Urothelium cell line (cell line): ENCODE measurements at places on chromosomes 2 and 18.

DNA sequence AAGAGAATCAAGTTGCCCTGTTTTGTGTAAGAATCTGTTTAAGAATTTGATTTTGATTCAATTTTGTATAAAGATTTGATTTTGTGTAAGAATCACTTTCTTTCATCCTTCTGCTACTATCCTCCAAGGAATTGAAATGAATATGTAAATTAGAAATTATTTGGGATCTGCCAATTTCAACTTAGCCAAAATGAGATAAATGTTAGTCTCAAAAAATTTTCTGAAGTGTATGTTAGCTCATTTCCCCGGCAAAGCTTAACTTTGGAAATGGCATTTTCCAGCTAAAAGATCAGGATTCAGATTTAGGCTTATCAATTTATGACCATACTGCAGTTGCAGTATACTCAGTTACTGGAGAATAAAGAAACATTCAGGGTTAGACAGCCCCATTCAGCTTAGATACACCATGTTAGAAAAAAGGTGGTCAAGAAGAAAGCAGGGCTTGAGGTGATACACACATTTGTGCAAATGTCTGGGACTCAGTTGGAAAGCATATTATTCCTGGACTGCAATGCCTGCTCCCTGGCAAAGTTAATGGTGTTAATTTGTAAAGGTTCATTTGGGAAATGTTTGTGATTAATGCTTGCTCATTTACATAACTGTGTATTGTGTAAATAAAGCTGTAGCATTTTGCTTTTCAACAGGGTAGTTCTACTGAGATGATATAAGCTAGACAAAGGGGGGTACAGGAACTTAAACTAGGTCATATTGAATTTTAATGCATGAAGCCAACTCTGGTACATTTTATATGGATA, 247.8 kb upstream of the SESTD1 start:
- no peak for DNase-seq

DNA sequence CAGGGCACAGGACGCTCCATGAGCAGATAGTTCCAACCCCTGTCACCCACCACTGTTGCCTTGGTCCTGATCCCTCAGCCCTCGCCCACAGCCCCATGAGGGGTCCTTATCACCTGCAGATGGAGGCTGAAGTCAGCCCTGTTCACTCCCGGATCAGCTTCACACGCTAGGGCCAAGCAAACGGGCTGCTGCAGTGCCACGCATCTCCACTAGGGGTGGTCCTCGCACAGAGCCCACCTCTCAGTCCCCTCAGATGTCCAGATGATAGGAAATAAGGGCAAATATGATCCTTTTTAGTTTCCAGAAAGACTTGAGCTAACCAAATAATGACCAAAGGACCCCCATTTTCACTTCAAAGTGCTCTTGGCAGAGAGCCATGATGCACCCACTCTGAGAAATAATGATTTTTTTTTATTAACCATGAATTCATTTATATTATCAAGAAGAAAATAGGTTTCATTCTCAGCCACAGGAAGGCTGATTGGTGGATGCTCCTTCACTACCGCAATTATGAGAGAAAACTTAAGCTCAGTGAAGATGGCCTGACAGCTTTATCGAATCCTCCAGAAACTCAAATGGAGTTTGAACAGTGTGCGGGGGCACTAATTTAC, 71.9 kb upstream of the KLHL29 start:
- no peak for DNase-seq

- no peak for DNase-seq
Measured at GRCh38 chr2:135850892-135851668, 14.1 kb upstream of the LCT start.

DNA sequence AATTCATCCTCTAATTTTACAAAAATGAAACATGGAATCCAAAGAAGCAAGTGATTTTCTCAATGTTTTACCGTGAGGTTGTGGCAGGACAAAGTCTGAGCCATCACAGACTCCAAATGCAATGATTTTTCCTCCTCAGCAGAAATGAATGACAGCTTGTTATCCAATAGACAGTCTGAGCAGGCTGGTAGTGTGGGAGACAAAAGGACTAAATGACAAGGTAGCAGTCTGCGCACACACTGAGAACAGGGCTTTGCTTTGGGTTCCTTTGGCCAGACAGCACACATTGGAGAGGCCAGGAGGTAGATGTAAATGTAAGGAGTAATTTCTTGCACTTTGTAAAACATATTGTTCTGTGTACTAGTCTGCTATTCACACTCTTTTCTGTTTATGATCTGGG, 50.3 kb upstream of the RGPD4 start:
- DNase-seq, result no peak

- no peak for DNase-seq
Measured at GRCh38 chr2:30264274-30264673, 32.9 kb downstream of the LBH start.

DNA sequence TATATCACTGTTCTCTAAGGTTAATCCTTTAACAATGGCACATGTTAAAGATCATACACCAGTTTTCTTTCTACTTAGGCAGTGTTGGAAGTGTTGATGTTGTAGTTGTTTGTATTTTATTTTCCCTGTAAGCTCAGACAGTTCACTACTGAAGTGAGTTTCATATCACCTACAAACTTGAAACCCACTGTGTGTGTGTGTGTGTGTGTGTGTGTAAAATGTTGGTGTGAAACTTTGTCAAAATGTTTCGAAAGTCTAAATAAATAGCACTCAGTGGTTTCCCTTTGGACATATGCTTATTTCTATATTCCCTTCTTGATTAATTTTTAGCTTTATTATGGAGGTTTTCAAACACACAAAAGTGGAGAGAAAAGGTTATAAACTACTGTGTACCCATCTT, 79.8 kb upstream of the CAVIN2 start:
- DNase-seq, result no peak

- no peak for DNase-seq
Measured at GRCh38 chr2:148966438-148966758, 72.1 kb upstream of the LYPD6B start.

DNA sequence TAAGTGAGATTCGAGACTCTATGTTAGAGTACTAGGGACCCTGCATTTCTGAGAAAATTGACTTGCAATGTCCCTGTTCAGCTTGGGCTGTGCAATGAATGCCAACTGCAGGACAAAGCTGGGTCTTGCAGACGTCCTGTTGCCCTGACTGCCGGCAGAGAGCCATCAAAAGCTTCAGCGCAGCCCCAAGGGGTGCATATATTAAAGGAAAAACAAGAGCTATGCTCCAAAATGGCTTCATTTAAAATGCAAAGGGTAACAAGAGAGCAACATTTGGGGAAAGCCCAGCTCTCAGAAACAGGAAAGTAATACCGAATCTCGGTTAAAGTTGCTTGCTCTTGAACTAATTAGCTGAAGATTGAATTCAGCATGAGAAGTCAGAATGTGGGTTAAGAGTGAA, 110.9 kb upstream of the PNPT1 start:
- no peak for DNase-seq

DNA sequence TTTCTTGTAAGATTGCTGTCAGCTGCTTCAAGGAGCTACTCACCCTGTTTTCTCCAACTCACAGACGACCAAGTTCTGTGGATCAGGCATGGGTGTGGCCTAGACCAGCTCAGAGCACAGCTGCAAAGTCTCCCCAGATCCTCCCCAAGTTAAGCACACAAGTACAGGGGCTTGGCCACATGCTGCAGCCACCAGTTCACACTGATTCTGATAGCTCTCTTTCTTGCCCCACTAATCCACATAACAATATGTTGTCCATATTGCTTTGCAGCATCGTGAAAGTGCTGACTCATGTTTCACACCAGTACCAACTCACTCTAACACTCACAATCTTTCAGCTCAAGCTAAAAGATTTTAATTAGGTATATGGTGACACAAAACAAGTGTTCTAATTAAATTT, 437.0 kb downstream of the PARD3B start:
- DNase-seq, result no peak

GRCh38 chr2:54866868-54867267, 143.4 kb downstream of the EML6 start:
- no peak for DNase-seq

GRCh38 chr18:48803951-48804855, 146.6 kb downstream of the SMAD7 start:
- DNase-seq, result no peak

DNA sequence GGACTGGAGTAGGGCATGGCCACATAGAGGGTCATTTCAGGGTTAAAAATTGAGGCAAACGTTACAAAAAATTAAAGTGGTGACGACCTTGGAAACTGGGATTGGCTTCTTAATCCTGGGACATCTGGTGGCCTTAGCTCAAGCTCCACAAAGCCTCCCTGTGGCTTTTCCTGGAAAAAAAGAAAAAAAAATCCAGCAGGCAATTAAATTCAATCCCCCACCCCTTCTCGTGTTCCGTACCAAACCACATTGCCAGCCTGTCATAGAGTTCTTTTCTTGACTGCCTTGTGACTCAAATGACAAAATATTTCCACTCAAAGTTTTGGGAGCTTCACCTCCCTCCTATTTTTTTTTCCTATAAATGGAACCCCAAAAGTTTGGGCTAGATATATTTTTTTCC, 195.6 kb downstream of the HRH4 start:
- no peak for DNase-seq

DNA sequence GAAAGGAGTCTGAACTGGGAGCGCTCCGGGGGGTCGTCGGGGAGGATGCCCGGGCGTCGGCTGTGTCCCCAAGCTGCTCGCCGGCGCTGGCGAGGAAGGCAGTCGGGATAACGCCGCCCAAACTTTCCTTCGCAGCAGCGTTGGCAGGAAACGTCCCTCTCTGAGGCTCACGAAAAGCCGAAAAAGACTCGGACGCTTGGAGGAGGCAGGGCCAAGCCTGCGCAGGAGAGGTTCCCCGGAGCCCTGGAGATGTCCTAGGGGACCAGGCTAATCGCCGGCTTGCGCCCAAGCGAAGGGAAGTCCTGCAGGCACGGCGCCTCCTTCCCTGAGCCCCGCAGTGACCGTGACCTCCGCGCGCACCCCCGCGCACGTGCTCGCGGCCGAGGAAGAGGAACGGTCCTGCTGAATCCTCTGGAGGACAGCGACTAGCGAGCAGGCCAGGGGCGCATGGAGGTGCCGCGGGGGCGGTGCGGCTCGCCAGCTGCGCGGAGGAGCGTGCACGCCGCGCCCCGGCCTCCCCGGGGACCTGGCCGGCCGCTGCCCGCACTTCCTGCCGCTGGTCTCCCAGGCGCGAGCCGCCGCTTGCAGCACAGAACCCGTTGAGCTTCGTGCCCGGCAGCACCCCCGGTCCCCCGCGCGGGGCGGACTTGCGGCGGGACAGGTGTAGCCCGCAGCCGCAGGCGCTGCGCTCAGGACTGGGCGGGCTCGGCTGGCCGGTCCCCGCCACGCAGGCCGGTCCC, at the start of gene SH3RF3:
Gene SH3RF3, plus strand, starts transcription at position 590 of the 740 bp plus-strand sequence.
- DNase-seq, result peak; percentile 49

DNA sequence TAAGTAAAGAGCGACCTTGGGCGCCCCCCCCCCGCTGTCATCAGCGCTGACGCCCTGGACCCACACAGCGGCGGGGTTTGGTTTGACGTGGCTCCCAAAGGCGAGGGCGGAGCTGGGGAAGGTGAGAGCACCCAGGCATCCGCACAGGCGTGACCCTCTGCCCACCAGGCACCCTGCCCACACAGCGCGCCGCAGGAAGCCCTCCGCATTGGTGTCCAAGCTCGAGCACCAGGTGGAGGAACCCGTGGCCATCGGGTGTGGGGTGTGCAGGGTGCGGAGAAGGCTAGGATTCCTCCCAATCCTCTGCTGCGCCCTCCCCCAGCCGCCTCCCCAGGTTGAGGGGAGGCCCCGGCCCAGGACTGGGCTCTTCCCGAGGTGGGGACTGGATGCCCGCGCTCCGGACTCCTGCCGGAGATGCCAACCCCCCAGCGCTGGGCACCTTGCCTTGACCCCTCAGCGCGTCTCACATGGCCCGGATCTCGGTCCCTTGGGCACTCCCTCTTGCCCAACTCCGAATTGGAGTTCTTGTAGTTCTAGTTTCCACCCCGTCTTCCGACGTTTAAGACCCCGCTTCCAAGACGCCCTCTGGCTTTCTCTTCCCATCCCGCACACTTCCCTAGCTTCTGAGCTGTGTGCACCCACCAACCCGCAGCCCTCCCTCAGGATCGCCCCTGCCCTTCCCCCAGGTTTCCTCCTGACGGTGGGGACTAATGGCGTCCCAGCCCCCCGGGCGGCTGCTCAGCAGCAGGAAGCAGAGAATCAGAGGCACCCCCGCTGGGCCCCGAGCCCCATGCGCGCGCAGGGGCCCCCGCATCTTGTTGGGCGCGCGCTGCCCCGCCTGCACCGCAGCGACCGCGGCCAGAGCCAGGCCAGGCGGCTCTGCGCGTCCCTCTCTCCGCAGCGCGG, 25.9 kb upstream of the RESP18 start:
- no peak for DNase-seq

GRCh38 chr18:37962316-37962966, 396.8 kb upstream of the CELF4 start:
- DNase-seq, result no peak

DNA sequence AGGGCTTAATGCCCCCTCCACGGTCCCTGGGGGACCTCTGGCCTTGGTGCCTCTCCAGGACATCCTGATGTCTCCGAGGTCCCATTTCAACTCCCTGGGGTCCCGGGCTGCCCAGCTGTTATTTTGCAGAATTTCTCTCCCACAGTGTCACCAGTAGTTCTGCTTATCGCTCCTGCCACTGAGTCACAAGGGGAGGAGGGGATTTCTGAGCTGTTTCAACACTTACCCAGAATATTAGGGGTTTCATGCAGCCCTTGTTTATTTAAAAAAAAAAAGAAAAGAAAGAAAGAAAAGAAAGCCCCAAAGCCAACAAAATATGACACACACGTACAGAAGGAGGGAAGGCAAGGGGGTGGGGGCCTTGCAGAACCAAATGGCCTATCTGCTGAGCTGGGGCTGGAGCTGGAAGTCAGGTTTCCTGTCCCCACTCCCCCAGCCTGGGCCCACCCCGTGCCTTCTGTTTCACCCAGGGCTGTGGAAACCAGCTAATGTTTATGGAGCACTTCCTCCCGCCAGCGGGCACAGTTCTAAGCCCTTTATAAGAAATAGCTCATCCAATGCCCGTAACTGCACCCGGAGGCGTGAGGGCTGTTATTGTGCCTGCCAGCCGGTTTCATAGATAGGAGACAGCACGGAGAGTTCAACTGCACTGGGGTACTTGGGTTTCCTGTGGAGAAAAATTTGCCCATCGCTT, 8.4 kb upstream of the ARID5A start:
- no peak for DNase-seq

DNA sequence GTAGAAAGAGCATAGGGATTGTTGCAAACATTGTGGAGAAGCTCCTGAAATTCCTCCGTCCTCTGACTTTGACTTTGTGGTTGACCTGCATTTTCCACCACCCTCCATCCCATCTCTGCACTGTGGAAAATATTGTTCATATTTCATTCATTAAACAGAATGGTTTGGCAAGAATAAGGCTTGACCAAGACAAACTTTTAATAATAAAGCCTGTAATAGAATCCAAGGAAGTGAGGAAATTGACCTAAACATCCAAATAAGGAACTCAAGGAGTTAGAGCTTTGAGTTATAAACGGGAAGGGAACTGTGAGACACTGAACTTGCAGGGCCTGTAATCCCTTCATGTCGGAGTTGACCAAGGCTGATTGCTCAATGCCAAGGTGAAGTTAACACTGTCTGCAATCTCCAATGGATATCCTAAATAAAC, 115.2 kb downstream of the GFPT1 start:
- DNase-seq, result no peak

GRCh38 chr2:176147210-176147799, 4.0 kb upstream of the HOXD4 start:
- DNase-seq, result no peak
